ENCODE measurements at places on chromosomes 6 and 20. TPM values are rescaled to one million over a fixed set of nuclear protein-coding genes. Genes with fewer than 3 reads are reported as not detected.

The C6orf141 gene
- total RNA-seq = 2.8 TPM

DNA sequence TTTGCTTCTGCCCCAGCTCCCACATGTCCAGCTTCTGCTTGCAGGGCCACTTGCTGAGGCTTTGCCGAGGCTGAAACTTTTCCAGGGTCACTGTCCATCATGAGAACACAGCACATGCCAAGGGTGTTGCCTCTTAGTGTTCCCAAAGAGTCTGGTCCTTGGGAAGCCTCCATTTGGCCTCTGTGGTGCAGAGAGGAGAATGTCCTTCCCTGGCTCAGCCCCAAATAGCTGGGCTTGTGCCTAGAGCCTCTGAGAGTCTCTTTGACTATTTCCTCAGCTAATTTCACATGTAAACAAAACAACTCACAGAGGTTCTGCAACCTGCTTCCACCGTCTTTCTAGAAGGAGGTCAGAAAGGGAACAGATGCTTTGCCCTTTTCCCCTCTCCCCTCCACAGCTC lies 40.4 kb upstream of the RAB23 start:
- peak; percentile 75 for DNase-seq
- H3K4me3 ChIP-seq = no peak overlapping the region
- peak overlapping the region; percentile 93 for H3K27ac ChIP-seq

DNA sequence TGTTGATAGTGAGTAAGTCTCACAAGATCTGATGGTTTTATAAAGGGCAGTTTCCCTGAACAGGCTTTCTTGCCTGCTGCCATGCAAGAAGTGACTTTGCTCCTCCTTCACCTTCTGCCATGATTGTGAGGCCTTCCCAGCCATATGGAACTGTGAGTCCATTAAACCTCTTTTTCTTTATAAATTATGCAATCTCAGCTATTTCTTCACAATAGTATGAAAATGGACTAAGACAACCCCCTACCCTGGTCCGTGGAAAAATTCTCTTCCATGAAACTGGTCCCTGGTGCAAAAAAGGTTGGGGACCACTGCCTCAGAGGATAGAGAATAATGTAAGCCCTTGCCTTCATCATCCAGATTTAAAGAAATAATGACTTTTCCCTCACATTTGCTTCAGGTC lies 861.3 kb downstream of the QKI start:
- H3K27ac ChIP-seq = no peak overlapping the region
- no peaks in the 10 kb centered on the region for H3K36me3 ChIP-seq
- no peaks in the 10 kb centered on the region for H3K4me1 ChIP-seq

The PFDN6 gene
- 33.5 TPM for total RNA-seq

GRCh38 chr6:151975795-151976194 lies 168.3 kb downstream of the ESR1 start:
- H3K4me3 ChIP-seq = no peak overlapping the region
- H3K27me3 ChIP-seq = no peaks in the 10 kb centered on the region
- no peaks in the 10 kb centered on the region for H3K36me3 ChIP-seq
- H3K4me1 ChIP-seq = peaks cover 4% of the 10 kb centered on the region
- no peak for DNase-seq
- no peak overlapping the region for H3K27ac ChIP-seq

The JPH2 gene
- total RNA-seq = 72.0 TPM

The SLC16A10 gene
- total RNA-seq = under 0.01 TPM

All from uterus (tissue), 4 donors.